ENCODE measurements at places on chromosomes 3 and 15. TPM values are rescaled to one million over a fixed set of nuclear protein-coding genes. Genes with fewer than 3 reads are reported as not detected.

MGLL gene
- total RNA-seq: 2.5 TPM

ISL2 gene
- 1.3 TPM for total RNA-seq

SLC4A7 gene
- 65.5 TPM for total RNA-seq

- DNase-seq: no peak
These were observed 146.1 kb upstream of the CTNNB1 start for GRCh38 chr3:41053220-41053619.

GRCh38 chr3:47989981-47990440 is 26.2 kb downstream of the MAP4 start:
- DNase-seq: peak; percentile 54
